ENCODE measurements at places on chromosomes 4 and X.
A peak's percentile ranks its signal among the peaks of the same experiment; 100 is the strongest.

DNA sequence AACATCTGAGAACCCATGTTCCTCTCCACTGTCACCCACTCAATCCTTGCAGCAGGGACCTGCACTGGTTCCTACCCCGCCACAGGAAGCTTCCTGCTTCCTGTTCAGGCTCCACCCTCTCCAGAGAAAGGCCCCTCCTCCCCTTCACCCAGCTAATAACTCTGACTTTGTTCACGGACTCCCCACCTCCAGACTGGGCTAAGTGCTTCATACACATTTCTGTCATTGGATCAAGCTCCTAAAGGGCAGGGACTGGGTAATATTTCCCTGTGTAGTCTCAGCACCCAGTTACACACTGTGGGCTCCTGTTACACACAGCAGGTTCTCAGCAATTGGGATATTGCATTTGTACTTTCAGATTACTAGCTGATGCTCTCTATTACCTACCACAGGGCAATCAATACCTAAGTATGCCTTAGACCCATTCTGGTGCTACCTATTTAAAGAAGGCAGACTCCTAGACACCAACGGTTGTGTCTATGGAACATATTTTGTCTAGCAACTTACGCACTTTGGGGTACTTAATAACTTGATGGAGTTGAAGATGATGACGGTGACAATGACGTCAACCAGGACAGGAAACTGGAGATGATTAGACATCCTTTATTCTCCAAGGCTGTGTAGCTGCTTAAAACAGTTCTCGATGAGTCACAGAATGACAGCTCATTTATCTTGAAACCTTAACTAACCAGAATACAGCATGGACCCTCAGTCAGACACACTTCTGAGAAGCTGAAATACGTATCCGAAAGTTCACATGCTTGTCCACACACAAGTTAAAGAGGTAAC, 58.1 kb downstream of the MAML3 start:
- peak; percentile 90 for DNase-seq

DNA sequence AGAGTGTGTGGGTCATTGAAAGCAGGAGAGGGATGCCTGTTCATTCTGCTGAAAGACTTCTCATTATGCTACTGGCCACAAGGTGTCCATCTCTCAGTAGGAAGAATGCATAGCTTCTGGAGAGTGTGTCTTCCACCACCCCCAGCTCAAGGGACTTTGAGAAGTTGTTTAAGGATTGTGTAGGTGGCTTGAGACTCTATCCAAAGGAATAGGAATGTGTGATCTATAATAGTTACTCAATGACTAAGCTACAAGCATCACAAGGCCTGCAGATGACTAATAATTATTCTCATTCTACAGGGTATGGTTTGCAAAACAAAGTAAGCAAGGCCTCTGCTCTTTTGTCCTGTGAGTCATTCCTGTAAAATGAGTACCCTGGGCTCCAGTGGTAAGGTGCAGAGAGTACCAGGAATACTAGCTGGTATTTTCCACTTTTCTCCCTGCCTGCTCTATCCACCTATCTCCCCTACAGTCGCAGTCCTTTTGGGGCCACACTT, 279.8 kb upstream of the BOD1L1 start:
- DNase-seq: peak; percentile 97

GRCh38 chr4:1260418-1261106, 11.6 kb upstream of the CTBP1 start:
- DNase-seq: no peak

- DNase-seq: no peak
Measured at GRCh38 chrX:56343219-56343618, 111.1 kb downstream of the KLF8 start.

DNA sequence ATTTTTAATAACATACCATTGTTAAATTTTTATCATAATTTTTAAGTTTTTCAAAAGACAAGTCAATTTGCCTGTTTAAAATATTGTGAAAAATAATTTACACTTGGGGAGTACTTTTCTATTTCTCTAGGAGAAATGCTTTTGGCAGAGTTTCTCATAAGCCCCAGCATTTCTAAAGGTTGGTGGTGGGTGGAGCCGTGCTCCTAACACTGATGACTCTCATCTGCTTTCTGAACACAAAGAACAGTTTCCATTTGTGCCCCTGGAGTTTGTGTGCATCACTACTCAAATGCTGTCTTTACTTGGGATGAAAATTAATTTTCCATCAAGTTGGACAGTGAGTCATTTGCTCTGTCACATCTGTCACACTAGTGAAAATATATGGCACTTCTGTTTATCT, 57.6 kb downstream of the TNIP2 start:
- no peak for DNase-seq

DNA sequence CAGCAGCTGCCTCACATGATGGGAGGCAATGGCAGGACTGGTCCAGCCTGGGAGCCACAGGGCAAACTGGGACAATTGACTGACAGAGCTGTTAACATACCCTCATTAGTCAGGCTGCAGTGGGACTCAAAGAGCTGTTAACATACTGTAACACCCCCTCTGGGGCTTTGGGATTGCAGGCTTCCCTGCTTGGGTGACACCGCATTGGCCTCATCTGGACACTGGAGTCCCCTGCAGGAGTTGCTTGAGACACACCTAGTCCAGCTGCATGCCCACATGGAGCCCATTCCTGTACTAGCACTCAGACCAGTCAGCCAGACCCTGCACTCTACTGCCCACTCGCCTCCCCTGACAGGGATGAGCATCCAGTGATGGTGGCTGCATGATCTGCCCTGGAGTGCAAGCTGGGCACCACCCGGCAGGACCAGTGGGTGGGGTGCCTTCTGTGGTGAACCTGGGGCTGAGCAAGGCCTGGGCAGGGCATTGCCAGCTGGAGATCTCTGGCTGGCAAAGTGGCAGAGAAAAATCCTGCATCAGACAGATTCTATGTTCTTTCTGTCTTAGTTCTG, 138.8 kb downstream of the DTHD1 start:
- no peak for DNase-seq

DNA sequence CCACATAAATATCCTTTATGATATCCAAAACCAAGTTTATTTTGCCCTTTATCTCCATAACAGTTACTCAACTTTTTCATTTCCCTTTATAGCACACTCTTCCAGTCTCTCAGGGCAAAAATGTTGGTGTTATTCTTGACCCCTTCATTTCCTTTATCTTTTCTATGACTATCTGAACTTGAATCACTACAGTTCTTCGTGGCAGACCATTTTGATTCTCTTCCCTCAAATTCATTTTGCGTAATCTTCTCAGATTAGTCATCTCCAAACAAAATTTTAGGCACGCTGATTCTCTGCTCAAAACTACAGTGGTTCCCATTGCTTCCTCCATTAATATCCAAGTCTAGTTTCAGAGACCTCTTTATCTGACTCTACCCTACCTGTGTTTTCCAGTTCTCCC, 26.1 kb downstream of the RUFY3 start:
- peak; percentile 41 for DNase-seq

- DNase-seq: no peak
Measured at GRCh38 chrX:71945237-71945805, 34.7 kb downstream of the NHSL2 start.

GRCh38 chr4:23838607-23839006, 51.2 kb downstream of the PPARGC1A start:
- no peak for DNase-seq
